ENCODE measurements at places on chromosomes 4 and X.

- ATAC-seq: no peak
Observed at GRCh38 chr4:109131559-109131958, 170.9 kb downstream of the COL25A1 start.

- no peak for ATAC-seq
Observed at GRCh38 chr4:41205854-41206460, 8.4 kb downstream of the APBB2 start.

DNA sequence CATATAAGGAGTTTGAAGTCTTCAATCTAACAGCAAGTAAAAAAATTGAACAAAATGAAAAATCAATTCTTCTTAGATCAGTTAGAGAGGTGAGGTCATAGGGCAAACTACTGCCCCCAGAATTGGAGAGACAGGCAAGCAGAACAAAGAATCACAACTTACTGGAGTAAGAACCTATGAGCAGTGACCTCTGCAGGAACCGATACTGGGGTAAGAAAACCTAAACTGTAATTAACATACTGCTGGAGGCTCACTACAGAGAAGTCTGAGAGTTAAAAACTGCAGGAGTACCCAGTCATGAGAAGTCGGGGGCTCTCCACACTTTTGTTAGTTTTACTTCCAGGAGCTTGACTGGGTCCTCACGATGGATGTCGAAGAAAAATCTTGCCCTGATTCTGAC lies 16.0 kb downstream of the CLDN22 start:
- no peak for ATAC-seq

GRCh38 chr4:185734214-185734613 lies 77.8 kb downstream of the SORBS2 start:
- no peak for ATAC-seq

- no peak for ATAC-seq
Observed at GRCh38 chr4:57287687-57288604, 177.8 kb upstream of the IGFBP7 start.

GRCh38 chr4:804804-805203 lies 21.1 kb downstream of the CPLX1 start:
- no peak for ATAC-seq

DNA sequence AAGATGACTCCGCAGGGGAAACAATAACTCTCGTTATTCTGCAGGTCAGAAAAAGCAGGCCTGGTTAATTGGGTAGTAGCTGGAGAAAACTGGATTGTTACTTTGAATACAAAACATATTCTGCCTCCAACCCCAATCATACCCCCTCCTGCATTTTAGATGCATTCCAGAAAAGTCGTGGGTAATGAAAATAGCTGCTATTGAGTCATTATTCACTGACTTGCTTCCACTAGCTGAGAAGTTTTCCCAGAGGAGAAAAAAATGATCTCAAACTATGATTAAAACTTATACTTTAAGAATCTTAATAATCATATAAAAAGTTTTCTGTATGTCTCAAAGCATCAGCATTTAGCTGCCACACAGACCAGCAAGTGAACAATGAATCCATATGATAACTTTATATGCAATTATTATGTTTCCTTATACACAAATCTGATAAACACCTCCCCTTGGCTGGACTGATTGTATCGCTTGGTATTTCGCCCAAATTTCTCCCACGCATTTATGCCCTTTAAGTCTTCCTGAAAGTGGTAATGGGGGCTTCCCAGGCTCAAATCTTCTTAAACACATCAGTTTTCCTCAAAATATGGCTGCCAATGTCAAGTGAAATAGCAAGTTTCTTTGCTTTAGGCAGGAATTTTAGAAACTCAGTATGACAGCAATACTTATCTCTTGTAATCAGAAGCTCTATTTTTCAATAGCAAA lies 181.0 kb downstream of the LDB2 start:
- ATAC-seq: no peak

DNA sequence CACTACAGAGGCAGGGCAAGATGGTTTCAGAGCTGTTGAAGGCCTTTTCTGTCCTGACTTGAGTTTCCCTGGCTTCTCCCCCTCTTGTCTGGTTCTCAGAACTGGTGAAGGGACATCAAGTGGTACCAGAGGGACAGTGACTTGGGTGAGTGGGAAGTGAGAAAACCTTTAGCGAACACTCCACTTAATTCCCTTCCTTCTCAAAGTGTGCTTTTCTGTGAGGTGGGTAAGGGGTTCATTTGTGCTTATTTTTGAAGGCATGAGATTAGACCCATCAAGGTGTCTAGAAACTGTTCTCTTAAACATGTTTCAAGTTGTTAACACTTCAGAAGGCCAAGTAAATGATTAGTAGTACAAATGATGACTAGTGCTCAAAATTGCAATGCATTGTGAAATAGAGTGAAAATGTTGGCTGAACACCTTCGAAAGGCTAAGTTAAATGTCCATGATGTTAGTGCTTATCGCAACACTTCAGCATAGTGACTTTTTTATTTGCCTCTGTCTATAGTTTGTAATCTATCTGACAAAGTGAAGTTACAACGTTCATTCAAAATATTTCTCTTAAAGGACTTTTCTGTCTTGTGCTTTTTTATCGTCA lies 2.8 kb downstream of the AREG start:
- ATAC-seq: no peak

DNA sequence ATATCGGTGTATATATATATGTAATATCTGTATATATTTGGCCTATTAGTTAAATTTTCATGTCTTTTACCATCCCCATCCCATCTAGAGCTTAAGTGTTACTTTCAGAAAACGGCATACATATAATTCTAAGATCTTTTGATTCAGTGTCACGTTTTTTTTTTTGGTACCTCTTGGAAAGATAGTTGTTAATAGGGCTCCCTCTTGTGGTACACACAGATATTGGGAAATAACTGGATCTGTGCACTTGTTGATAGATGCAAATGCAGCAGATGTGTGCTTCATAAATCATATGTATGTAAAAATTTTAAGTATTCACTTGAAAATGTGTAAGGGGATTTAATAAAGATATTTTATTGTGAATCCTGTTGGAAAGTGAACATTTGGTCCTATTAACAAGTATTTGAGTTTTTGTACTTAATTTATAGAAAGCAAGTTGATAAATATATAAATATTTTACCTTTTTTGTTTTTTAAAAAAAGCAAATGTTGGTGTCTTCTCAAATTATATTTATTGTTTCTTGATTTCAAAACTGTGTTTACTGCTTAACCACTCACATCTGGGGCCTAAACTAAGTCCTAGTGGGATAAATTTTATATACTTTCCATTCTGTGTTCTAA lies 74.7 kb downstream of the PAQR3 start:
- ATAC-seq: no peak

DNA sequence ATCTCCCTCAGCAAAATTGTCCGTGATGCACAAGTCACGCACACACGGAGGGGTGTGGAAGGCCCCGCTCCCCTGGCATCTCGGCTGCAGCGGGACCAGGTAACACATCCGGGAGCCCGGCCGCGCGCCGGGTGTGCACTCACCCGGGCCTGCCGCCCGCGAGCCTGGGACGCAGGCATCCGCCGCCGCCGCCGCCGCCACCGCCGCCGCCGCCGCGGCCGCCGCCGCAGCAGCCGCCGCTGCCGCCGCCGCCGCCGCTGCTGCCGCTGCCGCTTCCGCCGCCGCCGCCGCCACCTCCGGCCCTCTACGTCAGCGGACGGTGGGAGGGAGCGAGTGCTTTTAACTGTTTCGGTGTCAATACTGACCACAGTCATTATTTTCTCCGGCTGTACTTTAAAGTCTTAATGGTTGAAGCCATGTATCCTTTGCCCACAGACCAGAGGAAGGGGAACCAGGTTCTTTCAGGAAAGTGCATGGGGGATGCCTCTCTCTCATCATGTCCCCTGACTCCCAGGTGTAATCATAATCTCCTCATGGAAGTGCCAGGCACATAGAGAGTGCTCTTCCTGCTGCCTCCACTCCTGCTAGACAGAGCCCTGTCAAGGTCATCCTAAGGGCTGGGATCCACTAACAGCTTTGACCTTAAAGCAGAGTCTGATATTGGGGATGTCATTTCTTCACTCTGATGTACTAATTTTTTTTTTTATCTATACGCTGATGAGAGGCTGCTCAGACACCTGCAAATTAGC lies 38.0 kb downstream of the MAGEE2 start:
- peak; percentile 69 for ATAC-seq

GRCh38 chrX:20513185-20513584 lies 246.5 kb upstream of the RPS6KA3 start:
- ATAC-seq: no peak

DNA sequence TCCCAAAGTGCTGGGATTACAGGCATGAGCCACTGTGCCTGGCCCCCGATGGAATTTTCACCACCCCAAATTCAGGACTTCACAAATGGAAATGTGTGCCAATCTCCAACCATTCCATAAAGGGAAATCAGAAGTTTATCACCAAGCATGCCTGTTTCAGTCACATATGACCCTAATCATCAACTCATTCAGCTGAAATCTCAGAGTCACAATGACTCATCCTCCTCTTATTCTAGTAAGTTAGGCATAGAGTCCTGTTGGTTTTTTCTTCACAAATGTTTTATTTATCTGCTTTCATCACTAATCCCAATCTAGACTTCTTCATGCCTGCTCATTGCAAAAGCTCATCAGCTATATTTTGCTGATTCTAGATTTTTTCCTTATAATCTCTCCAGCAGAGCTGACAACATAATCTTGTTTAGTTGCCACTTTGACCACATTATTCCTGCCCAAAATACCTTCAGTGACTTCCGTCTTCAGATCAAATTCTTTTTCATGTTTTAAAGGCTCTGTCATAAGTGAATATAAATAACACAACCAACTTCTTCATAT lies 83.3 kb downstream of the SLC7A11 start:
- no peak for ATAC-seq

DNA sequence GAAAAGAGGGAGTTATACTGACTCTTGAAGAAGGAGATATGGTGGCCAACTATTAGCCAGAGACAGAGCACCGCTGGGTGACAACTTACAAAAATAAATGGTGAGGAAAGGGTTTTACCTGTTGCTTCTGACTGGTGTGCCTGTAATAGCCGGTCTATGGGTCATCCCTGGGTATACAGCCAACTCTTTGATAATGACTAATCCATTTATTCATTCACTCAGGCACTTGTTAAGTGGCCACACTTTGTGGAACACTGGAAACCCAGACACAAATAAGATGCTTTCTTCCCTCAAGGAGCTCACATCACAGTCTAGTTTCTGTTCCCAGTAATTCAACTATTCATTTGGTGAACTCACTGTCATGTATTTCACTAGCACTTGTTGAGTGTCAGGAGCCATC lies 13.2 kb upstream of the CAPN6 start:
- no peak for ATAC-seq

DNA sequence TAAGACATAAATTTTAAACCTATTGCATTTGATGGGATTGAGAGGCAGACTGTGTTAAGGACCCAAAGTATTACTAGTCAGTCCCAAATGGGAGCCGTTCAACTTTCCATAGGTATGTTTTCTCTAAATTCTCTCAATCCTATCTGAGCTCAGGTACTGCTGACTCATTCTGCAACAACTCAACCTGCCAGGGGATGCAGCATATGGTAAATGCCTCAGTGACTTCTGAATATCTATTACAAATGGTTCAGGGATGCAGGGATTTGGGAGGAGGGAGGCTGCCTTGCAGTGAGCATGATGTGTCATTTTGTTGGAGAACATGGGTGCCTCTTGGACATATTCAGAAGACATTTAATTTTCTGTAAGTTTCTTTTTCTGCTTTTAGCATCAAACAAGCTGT lies 97.3 kb downstream of the HDAC8 start:
- no peak for ATAC-seq

DNA sequence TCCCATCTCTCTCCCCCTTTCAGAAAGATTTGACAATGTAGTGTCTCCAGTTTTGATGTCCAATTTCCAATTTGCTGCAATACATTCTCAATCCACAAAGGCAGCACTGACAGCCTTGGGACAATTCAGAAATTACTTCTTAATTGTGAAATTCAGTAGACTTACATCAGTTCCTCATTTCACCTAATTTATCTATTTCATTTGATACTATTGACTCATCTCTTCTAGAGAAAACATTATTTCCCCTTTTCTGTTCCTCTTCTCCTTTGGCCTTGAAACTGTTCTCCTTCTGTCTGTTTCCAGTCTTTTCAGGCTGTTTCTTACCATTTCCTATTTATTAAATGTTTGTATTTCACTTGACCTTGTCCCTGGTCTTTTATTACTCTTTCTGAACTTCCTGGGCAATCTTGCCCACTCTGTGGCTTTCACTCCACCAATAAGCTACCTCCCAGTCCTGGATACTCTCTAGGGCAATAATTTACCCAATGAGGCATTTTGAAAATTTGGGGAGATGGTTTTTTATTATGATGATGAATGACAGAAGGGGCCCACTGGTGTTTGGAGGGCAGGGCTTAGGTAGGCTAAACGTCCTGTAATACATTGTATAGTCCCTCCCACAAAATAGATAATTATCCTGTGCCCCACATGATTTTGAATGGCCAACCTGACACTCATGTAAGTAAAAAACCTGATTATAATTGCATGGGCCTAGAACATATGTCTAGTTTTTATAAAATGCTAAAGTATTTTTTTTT lies 498.0 kb upstream of the BOD1L1 start:
- no peak for ATAC-seq

GRCh38 chr4:177555007-177555574 lies 112.9 kb upstream of the AGA start:
- no peak for ATAC-seq

DNA sequence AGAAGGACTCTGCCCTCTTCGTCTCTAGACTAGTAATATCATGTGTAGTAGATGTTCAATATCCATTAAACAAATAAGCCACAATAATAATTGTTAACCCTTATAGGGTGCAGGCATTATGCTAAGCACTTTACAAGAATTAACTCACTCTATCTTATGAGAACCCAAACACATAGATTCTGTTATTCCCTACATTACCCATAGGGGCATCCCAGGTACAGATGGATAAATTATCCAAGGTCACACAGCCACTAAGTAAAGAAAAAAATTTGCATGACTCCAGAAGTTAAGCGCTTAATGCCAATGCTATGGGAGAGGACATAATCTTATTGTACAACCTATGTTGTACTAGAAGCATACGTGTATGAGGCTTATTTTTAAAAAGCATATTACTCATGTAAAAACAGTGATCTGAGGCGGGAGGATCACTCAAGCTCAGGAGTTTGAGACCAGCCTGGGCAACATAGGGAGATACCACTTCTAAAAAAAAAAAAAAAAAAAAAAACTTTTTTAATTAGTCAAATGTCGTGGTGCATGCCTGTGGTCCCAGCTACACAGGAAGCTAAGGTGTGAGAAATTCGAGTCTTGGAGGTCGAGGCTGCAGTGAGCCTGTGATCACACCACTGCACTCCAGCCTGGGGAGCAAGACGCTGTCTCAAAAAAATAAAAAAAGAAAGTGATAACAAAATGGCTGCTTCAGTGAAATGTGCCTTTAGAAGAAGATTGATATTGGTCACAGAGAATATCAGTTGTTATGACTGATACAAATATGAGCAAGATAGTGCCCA lies 13.6 kb downstream of the LDB2 start:
- no peak for ATAC-seq

DNA sequence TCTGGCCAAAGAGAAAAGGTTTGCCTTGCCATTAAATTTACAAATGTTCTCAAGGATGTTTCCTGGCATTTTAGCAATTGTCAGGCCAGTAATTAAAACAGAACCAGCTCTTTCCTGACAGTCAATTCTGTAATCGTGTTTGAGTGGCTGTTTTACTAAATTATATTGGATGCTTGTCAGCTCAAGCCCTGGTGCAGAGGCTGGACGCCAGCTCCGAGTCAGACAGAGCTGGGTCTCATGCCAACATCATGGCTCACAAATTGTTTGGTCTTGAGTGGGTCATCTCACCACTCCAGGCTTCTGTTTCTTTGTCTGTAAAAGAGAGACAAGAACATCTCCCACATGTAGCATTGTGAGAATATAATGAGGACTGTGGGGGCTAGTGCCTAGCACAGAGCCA lies 190.3 kb upstream of the PSAPL1 start:
- no peak for ATAC-seq
